ENCODE measurements at places on chromosomes 3 and 15.

GRCh38 chr15:91973481-91973880 is 120.0 kb downstream of the SLCO3A1 start:
- no peak for DNase-seq

DNA sequence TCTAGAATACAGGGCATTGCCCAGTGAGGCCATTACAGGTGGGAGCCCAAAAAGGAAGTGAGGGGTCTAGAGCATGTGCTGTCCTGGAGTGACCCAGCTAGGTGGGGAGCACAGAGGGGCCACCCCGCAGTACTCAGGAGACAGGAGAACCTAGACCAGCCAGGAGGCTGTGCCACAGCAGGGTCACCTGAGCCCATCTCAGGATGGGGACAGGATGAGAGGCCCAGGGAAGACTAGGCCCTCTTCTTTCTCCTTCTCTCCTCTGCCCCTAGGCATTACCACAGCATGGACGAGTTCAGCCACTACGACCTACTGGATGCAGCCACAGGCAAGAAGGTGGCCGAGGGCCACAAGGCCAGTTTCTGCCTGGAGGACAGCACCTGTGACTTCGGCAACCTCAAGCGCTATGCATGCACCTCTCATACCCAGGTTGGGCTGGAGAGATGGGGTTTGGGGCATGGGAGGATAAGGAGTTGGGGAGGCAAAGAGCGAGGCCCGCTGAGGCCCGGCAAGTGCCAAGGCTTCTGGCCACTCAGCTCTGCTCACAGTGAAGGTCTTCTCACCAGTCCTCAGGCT is 20.6 kb downstream of the LOXL1 start:
- no peak for DNase-seq

GRCh38 chr3:178709051-178709450 is 172.8 kb downstream of the KCNMB2 start:
- no peak for DNase-seq

DNA sequence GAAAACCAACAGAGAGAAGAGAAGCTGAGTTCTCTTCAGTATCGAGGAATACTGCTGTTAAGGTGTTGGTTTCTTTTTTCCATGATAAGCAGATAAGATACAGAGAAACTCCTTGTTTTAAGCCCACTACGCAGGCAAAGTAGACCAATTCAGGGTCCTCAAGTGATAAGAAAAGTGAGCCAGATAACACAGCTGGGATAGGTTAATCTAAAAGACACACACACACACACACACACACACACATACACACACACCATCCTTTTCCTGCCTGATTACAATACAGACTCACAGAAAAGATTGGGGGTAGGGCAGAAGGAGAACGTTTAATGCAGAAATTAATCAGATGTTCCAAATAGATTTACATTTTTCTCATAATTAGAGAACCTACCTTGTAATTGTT is 6.5 kb upstream of the PHLDB2 start:
- DNase-seq: no peak

DNA sequence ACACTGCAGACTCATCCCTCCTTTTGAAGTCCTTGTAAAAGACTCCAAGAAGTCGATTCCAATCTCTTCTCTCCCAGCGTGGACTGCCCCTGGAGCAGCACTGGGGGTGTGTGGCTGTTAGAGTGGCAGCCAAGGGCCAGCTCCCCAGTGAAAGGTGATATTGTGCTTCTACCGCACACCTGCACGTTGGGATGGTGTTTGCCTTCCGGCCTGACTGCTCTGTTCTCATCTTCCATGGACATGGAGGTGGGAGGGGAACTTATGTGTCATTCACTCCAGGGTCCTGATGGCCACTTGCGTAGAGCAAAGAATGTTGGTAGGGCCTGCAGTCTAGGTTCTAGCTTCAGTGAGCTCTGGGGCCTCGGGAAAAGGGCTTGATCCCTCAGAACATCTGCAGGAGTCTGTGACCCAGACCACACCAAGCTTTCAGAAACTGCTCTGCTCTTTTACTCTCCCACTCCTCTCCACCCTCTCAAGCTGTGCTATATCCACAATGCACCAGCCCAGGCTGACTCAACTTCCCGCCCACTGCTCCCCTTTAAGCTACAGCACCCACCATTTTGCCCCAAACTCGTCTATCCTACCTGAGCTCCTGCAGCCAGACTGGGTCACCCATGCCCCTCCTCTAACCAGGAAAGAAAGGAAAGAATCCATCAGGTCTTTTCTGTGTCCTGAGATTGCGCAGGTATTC is 31.3 kb downstream of the LIPC start:
- DNase-seq: no peak

DNA sequence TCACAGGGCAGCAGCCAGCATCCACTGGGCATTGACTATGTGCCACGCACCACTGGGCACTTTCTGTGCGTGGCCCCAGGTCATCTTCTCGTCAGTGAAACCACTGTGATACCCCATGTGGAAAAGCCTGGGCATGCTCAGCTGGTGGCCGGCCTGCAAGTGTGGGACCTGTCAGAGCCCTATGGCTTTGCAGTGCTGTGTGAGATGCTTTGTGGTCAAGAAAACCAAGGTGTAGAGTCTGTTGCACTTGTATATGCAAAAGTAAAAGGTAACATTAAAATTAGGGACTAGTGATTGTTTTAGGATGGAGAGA is 69.5 kb downstream of the PGPEP1L start:
- no peak for DNase-seq

GRCh38 chr3:64398476-64398875 is 173.2 kb upstream of the PRICKLE2 start:
- no peak for DNase-seq

- no peak for DNase-seq
Measured at GRCh38 chr3:186209810-186210752, 101.2 kb upstream of the ETV5 start.

GRCh38 chr15:85030301-85030929 is 48.8 kb downstream of the PDE8A start:
- DNase-seq: no peak

- DNase-seq: no peak
Measured at GRCh38 chr3:66706890-66707289, 206.1 kb upstream of the LRIG1 start.
